ENCODE measurements at places on chromosomes 7 and 10.

DNA sequence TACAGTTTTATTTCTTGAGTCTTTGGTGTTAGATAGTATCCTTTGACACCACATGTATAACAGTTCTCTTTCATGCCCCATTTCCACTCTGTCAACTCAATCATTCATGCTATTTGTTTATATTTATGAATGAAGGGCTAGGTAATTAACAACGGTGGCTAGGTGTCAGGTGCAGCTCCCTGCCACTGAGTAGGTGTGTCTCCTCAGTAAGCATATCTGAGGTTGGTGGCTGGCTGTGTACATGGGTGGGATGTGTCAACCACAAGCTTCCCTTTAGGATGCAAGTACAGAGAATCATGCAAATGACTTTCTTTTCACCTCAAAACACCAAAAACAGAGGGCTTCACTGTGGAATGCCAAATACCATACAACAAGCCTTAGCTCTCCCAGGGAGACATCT is 83.4 kb downstream of the ZNF365 start:
- no peak for DNase-seq

DNA sequence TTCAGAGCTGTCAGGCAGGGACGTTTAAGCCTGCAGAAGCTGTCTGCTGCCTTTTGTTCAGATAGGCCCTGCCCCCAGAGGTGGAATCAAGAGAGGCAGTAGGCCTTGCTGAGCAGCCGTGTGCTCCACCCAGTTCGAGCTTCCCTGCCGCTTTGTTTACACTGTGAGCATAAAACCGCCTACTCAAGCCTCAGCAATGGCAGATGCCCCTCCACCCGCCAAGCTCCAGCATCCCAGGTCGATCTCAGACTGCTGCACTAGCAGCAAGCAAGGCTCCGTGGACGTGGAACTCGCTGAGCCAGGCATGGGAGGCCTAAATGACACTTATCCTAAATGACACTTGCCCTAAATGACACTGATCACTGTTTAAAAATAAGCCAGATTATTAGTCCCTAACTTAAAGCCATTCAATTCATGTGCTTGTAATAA is 6.8 kb upstream of the ASB15 start:
- DNase-seq, result no peak

GRCh38 chr10:47441938-47442337 is 42.0 kb downstream of the ANXA8 start:
- DNase-seq, result peak; percentile 21

GRCh38 chr10:15144788-15145187 is 23.7 kb downstream of the NMT2 start:
- DNase-seq, result no peak

- DNase-seq, result no peak
Observed at GRCh38 chr7:27096768-27097514, 1.1 kb upstream of the HOXA1 start.

DNA sequence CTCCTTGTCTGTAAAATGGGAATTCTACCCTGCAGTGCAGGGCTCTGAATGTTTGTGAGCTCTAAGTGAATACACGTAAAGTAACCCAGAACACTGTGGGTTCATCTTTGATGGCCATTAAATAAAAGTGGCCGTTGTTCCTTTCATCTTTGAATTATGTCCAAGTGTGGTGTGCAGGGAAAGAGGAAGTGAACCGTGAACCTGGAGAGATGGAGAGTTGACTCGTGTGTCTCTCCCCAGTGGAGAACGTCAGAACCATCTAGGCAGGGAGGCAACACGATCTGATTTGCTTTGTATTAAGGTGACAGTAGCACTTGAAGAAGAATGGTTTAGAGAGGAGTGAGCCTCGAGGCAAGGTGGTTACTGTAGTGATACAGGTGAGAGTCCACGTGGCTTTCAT is 93.5 kb upstream of the GJD4 start:
- no peak for DNase-seq

GRCh38 chr10:4345877-4346646 is 479.9 kb upstream of the AKR1E2 start:
- no peak for DNase-seq

GRCh38 chr10:29772403-29772802 is 137.6 kb upstream of the SVIL start:
- DNase-seq, result no peak

GRCh38 chr7:127968547-127968946 is 62.7 kb downstream of the LRRC4 start:
- DNase-seq, result no peak

DNA sequence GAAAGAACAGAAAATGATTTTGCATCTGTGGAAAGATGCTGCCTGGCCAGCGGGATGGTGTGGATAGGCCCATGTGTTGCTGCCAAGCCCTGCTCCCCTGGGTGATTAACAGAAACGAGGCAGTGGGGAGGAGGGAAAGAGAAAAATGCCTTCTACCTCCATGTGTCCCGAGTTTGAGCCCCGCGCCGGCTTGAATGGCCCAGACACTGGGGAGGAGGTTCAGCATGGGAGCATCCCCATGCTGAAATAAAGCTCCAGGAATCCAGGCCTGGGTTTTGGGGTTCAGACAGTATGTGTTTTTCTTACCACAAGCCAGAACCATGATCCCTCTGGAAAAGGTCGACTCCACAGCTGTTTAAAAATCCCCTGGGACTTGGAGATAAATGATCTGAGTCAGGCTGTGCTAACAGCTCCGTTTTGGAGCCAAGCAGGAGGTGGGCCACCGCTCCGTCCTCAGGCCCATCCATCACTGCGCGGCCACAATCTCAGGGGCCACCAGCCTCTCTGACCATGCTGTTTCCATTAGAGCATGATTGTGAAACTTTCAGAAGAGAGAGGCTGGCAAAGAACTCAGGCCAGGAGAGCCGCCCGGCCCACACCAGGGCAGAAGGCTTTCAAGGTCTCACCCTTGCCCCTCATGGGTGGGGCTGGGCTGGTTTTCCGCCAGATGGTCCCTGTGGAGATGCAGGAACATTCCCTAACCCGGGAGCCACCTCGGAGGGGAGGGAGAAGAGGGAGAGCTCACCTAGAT is 299.7 kb downstream of the ZEB1 start:
- no peak for DNase-seq

DNA sequence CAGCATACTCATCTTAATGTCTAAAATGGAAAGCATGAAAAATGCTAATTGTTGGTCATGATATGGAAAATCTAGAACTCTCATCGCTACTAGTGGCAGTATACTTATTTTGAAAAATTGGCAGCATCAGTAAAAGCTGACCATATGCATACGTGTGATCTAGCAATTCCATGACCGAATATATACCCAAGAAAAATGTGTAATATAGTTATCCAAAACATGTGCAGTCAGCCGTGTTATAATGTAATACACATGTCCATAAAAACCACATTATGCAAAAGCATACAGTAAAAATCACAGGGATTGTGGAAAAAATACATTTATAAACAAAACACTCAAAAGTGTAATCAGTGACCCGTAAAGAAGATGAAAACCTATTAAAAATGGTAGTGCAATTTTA is 439.0 kb downstream of the SH2D4B start:
- DNase-seq, result no peak

DNA sequence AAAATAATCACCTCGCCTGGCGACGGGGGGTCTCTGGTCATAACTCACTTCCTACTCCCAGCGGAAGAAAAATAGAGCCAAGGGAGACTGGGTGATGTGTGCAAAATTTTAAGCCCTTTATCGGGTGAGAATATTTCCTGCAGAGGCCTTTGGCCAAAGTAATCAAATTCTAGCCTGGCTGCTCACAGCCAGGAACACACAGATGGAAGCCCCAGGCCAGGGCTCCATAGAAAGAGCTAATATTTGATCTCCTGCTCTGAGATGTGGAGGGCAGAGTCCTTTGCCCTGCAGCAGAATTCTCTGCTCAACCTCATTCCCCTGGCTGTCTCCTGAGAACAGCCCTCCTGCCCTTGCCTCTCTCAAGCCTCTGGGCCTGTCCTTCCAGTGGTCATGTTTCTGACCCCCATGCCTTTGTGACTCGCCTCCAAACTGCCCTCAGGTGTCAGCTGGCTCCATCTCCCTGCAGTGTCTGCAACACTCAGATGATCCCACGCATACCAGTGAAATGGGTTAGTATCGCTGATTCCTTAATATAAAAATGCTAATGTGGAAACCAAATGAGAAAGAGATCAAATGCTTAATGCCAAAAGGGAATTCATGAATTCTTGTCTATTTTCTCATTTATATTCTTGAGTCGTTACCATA is 34.5 kb downstream of the FRMD4A start:
- no peak for DNase-seq

GRCh38 chr10:26690731-26691475 is 6.6 kb upstream of the PDSS1 start:
- DNase-seq, result no peak

- no peak for DNase-seq
Observed at GRCh38 chr10:126049759-126050700, 153.7 kb downstream of the FANK1 start.

DNA sequence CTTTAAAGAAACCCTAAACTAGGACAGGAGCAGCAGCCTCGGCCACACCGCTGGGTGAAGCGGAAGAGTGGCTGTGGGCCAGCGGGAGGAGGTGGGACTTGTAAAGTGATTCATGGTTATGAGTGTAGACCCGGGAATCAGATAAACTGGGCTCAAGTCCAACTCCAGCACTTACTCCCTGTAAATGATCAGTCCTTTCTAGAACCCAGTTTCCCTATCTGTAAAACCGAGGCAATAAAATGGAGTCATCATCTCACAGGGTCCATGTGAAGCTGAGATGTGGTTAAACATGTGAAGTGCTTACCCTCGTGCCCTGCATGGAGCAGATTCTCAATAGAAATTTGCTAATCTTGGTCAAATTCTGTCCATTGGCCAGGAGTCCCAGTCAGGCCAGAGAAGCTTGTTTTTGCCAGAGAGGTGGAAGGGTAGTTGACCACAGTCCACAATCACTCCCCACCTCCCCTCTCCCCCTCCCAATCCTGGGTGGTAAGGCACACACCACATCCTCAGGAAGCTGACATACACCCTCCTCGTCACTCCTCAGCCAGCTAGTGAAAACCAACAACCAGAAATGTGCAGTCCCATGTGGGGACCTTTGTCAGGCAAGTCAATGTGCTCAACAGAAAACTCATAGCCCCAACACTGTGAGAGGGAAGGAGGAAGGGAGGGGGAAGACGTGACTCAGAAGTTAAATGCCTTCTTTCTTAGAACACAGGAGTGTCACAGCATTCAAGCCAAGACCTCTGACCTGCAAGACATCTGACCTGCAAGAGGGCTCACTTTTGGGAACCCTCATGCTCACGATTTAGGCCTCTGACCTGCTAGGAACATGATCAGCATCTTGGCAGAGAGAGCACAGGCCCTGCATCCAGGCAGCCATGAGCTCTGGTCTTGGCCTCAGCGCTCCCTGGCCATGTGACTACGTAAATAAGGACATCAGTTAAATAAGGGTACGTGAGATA is 145.1 kb downstream of the PLXNA4 start:
- DNase-seq, result peak; percentile 92

GRCh38 chr10:75602341-75602740 is 170.9 kb downstream of the LRMDA start:
- DNase-seq, result no peak

GRCh38 chr10:111429288-111430028 is 352.6 kb downstream of the ADRA2A start:
- no peak for DNase-seq

GRCh38 chr10:132361581-132362101 is 29.6 kb downstream of the LRRC27 start:
- no peak for DNase-seq

- no peak for DNase-seq
Observed at GRCh38 chr10:75538144-75538543, 106.7 kb downstream of the LRMDA start.

Measured in activated CD8-positive, alpha-beta memory T cell treated with anti-CD3 and anti-CD28 coated beads, Interleukin-2, amount 10 ng/mL, durations not matched to agents 7 days and 5 days (primary cell).